Motor neuron (in vitro differentiated cells): ENCODE measurements at places on chromosomes 2 and 18. TPM values are rescaled to one million over a fixed set of nuclear protein-coding genes. Genes with fewer than 3 reads are reported as not detected.

DNA sequence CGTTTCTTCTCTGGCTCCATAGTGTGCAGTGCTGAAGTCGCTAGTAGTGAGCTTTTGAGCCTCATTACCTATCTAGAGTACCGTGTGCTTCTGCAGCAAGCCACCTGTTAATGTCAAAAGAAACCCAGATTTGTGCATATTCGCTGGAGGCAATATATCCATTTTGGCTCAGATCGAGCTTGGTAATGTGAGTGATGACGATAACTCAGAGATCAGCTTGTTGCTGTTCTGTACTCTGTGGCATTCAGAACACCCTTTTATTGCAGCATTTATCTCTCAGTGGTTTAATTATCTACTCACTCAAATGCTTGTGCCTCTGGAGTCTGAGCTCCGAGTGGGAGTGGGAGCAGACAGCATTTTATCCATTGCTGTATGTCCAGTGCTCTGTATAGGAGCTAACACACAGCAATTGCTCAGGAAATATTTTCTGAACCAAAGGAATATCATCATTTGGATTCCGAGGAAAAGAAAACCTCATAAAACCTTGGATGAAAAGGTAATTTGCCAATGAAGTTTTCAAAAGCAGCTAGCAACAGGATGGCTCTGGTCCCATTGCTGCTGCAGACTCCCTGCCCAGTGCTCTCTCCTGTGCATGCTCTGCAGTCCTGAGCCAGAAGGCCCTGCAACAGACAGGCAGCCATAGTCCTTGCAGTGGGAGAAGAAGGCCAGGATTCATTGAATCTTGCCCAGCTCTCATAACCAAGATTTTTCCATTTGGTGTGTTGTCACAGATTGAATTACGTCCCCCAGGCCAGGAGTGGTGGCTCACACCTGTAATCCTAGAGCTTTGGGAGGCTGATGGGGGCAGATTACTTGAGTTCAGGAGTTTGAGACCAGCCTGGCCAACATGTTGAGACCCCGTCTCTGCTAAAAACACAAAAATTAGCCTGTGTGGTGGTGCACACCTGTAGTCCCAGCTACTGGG lies 183.8 kb downstream of the MYCN start:
- no peak for ATAC-seq

GRCh38 chr2:25939257-25939668 lies 43.0 kb downstream of the KIF3C start:
- ATAC-seq, result no peak

- no peak for ATAC-seq
Measured at GRCh38 chr2:174789001-174789400, 24.7 kb upstream of the CHRNA1 start.

- no peak for ATAC-seq
Measured at GRCh38 chr2:6237039-6237660, 545.0 kb downstream of the SOX11 start.

DNA sequence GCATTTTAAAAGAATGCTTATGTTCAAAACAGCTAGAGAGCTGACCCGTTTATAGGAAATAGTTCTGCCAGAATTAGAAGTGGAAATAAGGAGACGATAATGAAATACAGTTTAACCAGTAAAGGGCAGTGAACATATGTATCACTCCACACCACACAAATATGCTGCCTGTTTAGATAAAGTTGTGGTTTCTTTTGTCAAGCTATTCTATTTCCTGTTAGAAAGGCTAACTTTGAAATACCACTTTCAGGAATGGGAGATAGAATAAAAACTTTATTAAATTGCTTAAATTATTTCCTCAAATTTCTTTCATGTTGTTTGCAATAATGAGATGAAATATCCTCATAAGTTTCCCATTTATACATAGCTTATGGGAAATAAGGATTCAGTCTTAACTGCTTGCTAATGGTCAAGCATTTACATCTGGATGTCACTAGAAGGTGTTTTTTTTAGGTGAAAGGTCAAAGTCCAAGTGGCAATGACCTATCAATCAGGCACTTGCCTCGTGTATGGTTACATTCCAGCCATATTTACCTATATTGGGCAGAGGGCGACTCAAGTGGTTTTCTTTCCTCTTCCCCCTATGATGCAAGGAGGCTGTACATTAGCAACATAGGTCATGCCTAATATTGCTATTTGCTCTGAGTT lies 148.9 kb downstream of the ZEB2 start:
- no peak for ATAC-seq

GRCh38 chr2:172702451-172702850 lies 33.2 kb upstream of the RAPGEF4 start:
- ATAC-seq, result no peak

DNA sequence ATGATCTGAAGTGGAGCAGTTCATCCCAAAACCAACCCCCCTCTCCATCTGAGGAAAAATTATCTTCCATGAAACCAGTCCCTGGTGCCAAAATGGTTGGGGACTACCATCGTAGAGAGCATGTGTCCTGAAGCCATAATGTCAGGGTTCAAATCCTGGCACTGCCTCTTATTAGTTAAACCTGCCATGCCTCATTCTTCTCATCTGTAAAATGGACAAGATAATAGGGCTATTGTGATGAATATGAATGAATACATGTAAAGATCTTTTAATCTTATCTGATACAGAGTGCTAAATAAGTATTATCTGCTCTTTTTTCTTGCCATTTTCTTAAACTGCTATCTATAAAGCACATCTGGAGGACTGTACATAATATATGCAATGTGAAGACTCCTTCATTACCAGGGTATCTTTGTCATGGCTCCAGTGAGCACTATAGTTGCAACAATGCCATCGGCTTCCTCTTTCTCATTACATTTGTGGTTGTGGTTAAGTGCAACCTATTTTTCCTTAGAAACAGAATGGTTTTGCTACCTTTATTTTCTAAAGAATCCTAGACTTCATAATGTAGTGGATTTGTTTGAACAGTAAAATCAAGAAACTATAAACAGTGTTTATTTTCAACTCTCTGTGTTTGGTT lies 27.0 kb downstream of the MFSD6 start:
- ATAC-seq, result no peak

DNA sequence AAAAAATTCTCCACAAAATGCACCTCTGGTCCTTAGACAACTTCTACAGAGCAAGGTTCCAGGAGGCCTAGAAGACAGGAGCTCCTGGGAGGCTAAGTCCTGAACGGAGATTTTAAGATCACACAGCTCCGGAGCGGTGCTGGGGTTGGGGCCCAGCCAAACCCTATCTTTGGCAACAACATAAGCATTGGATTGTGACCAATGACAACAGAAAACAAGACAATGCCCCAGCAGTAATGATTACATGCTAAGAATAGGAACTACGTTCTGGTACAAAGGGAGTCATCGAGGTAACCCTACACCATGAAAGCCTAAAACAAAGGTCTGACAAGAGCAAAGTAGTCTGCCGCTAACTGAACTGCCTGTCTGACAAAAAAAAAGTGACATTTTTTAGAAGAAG lies 171.2 kb downstream of the CMPK2 start:
- ATAC-seq, result no peak

DNA sequence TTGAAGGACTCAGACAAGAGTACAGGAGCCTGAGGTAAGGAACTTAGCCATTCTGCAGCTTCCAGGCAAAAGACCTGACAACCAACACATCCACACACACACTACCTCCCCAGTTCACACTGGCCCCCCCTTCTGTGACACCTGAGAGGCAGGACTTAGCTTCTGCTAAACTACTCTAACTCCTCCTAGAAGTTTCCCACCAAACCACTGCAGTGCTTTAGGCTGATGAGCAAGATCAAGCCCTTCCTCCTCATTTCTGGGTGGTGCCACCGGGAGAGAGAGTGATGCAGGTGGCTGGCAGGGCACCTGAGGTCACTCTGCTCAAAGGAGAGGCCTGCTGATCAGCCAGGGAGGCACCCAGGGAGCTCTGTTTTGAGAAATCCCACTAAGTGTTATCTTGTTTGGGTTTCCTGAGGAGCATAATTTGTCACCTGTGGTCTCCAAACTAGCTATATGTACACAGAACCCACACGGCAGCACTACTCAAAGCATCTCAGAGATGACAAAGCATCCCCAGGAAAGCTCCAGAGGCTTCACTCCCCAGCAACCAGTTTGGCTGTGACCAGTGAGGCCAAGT lies 188.4 kb downstream of the MYO5B start:
- no peak for ATAC-seq

- ATAC-seq, result no peak
Measured at GRCh38 chr2:136191041-136191440, 73.1 kb upstream of the CXCR4 start.

GRCh38 chr2:64354857-64355680 lies 98.9 kb upstream of the LGALSL start:
- no peak for ATAC-seq

The FLACC1 gene
- 0.65 and 0.94 TPM in 2 replicates for total RNA-seq

The ERICH2 gene
- 2.6 and 3.5 TPM in 2 replicates for total RNA-seq

The FSIP2 gene
- total RNA-seq, result 13.0 and 14.7 TPM in 2 replicates
